Spleen (tissue), 13 donors: ENCODE measurements at places on chromosomes 12 and 14. TPM values are rescaled to one million over a fixed set of nuclear protein-coding genes. Genes with fewer than 3 reads are reported as not detected.

DNA sequence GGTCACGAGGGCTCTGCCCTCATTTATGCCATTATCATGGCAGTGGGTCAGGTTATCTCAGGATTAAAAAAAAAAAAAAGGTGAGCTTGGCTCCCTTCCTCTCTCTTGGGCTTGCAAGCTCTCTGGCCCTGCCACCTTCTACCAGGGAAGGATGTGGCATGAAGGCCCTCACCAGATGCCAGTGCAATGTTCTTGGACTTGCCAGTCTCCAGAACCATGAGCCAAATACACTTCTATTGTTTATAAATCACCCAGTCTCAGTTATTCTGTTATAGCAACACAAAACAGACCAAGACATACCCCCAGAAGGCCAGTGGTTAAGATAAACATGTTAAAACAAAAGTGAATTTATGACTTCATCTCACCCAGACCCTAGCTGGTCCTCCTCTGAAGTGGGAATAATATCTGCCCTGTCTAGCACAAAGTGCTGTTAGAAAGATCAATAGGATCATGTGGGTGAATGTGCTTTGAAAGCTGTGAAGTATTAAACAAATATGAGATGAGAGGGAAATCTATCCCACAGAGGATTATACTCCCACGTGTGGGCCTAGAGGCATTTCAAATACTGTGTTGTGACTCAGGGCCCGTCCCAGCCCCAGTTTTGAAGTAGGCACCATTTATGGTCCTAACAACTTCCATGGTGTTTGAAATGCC, 88.6 kb downstream of the NINJ2 start:
- H3K27ac ChIP-seq, result no peak overlapping the region
- H3K27me3 ChIP-seq, result no peaks in the 10 kb centered on the region

GRCh38 chr12:106048676-106049075, 90.1 kb downstream of the NUAK1 start:
- no peak overlapping the region for H3K27ac ChIP-seq
- no peaks in the 10 kb centered on the region for H3K27me3 ChIP-seq
- DNase-seq, result no peak
- H3K36me3 ChIP-seq, result no peaks in the 10 kb centered on the region
- H3K4me1 ChIP-seq, result no peaks in the 10 kb centered on the region
- no peak overlapping the region for H3K4me3 ChIP-seq

DNA sequence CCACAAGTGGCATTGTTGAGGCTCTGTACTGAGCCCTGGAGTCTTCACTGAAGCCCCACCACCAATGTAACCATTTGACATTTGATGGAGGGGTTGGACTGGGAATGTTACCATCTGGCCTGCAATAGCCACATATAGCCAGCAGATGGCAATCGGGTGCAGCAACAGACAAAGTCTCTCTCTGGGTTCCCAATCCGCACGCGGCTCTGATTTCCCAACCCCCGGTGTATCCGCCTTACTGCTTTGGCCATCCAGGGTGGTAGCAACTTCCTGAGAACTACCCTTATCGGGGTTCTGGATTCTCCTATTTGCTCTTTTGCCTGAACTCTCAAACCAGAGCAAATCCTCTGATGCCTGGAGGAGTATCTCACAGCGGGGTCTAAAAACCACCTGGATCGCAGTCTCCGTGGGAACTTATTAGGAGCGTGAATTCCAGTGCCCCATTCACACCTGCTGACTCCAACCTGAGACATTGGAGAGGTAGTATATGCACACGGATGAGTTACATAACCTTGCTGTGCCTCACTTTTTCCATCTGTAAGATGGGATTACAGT, 14.2 kb downstream of the VRTN start:
- peaks cover 4% of the 10 kb centered on the region for H3K4me1 ChIP-seq
- H3K27me3 ChIP-seq, result no peaks in the 10 kb centered on the region
- H3K36me3 ChIP-seq, result no peaks in the 10 kb centered on the region
- no peak overlapping the region for H3K4me3 ChIP-seq

- H3K27me3 ChIP-seq, result no peaks in the 10 kb centered on the region
- DNase-seq, result no peak
- H3K4me3 ChIP-seq, result no peak overlapping the region
- no peaks in the 10 kb centered on the region for H3K4me1 ChIP-seq
Observed at GRCh38 chr12:83016218-83016835, 329.6 kb downstream of the TMTC2 start.

GRCh38 chr12:52615912-52616311, 2.4 kb downstream of the KRT73 start:
- H3K36me3 ChIP-seq, result no peaks in the 10 kb centered on the region
- no peak for DNase-seq
- no peaks in the 10 kb centered on the region for H3K27me3 ChIP-seq

- DNase-seq, result no peak
- H3K4me3 ChIP-seq, result peak overlapping the region; percentile 90
- H3K4me1 ChIP-seq, result peaks cover 28% of the 10 kb centered on the region
Observed at GRCh38 chr14:21509432-21510143, 1.6 kb downstream of the METTL3 start.

DNA sequence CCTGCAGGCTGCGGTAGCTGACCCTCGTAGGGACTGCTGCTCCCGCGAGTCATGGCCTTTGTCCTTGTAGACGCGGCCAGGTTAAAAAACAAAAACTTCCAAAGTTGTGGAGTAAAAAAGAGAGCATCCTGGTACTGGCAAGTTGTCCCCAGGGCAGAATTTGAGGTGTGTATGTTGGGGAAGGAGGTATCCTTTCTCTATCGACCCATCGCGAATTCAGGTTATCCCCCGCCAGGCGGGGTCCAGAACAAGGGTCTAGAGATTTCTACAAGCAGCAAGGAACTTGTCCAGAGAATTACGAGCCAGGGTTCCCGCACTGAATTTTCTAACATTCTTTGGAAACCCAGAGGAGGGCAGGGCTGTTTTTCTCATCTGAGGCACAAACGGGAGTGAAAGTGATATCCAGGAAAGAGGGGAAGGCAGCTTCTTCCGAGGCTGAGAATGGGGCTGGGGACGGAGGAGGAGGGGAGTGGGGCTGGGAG, 16.3 kb downstream of the TBX3 start:
- H3K4me3 ChIP-seq, result peak overlapping the region; percentile 28
- peaks cover 20% of the 10 kb centered on the region for H3K4me1 ChIP-seq
- no peak overlapping the region for H3K27ac ChIP-seq
- no peaks in the 10 kb centered on the region for H3K36me3 ChIP-seq
- DNase-seq, result no peak

DNA sequence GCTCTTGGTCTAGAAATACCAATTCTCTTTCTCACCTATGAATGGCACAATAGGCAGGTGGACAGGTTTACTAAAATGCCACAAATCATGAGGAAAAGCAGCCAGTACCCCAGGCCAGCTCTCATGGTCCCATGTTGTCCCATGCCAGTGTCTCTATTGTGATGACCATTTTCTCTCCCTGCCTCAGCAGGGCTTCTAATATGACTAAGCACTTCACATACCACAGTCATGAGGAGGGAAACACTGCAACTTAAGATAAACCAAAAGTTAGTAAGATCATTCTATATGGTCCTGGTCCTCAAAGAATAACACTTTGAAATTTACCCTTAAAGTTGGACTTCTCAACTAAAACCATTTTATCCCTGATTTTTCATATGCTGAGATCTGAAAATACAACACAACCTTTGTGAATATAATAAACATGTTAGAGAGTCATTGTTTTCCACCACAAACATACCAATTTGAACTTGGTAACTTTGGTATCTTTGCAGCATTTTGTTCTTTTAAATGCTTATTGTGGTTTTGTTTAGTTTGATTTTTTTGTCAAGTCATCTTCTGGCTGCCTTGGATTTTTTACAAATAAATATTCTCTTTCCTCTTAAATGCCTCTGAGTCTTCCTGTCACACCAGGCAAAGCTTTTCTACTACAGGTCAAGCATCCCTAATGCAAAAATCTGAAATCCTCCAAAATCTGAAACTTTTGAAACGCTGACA, 3.6 kb downstream of the TTC5 start:
- no peak for DNase-seq
- no peak overlapping the region for H3K4me3 ChIP-seq
- H3K27ac ChIP-seq, result no peak overlapping the region
- peaks cover 15% of the 10 kb centered on the region for H3K4me1 ChIP-seq
- peaks cover 48% of the 10 kb centered on the region for H3K36me3 ChIP-seq

DNA sequence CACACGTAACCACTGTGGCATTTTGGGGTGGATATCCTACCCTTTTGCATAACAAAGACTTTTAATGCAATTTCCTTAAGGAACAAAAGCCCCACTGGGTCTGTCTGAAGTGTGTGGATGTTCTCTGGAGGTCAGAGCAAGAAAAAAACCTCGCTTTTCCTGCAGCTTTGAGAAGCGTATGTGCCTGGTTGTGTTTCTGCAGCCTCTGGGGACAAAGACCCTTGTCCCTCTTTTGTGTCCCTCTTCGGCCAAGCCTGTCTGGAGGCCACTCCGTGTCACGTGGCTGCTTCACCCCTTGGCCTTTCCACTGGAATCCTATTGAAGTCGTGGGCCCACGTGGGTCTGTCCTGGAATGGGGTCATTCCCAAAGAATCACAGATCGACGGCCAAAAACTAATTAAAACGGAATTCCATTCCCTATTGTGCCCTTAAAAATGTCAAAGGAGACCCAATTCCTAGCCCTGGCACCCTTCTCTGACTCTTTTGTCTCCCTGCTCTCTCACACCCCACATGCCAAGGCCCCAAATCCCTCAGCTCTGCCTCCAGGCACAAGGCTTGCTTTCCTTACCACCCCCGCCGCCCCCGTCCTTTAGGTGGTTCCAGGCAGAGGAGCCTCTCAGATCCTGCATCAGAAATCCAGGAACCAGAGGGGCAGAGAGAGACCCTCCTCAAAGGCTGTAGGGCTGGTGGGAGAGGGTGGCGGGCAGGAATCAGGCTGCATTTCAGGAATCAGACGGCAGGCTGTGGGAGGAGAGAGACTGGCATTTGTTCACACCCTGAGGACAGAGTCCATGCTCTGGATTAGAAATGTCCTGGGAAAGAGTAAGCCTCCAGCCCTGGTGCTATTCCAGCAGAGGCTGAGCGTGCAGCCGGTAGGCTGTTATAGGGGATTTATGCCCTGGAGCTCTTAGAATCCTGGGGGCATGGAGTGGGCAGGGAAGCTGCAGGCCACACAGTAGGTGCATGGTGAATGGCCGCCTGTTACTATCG, 12.6 kb upstream of the CYP46A1 start:
- H3K4me1 ChIP-seq, result no peaks in the 10 kb centered on the region
- H3K27me3 ChIP-seq, result no peaks in the 10 kb centered on the region
- no peak overlapping the region for H3K4me3 ChIP-seq
- peak; percentile 40 for DNase-seq
- H3K27ac ChIP-seq, result no peak overlapping the region

DNA sequence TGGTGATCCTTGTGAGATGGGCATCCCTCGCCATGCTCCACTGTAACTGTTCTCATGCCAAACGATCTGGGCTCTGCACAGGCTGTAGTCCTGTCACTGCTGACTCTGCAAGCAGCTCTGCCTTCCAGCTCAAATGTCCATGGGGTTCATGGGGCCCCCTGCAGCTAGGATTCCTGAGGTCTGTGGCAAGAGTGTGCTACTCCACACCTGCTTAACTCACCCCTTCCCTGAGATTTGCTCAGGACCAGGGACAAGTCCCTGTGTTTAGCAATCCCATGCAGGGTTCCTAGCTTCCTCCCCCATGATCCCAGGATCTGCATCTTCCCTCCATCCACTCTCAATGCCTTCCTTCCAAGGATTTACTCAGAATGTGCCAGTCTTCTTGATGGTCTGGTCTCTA, 241.0 kb downstream of the ASCL1 start:
- no peaks in the 10 kb centered on the region for H3K36me3 ChIP-seq
- no peaks in the 10 kb centered on the region for H3K4me1 ChIP-seq
- no peak overlapping the region for H3K4me3 ChIP-seq
- no peak overlapping the region for H3K27ac ChIP-seq

DNA sequence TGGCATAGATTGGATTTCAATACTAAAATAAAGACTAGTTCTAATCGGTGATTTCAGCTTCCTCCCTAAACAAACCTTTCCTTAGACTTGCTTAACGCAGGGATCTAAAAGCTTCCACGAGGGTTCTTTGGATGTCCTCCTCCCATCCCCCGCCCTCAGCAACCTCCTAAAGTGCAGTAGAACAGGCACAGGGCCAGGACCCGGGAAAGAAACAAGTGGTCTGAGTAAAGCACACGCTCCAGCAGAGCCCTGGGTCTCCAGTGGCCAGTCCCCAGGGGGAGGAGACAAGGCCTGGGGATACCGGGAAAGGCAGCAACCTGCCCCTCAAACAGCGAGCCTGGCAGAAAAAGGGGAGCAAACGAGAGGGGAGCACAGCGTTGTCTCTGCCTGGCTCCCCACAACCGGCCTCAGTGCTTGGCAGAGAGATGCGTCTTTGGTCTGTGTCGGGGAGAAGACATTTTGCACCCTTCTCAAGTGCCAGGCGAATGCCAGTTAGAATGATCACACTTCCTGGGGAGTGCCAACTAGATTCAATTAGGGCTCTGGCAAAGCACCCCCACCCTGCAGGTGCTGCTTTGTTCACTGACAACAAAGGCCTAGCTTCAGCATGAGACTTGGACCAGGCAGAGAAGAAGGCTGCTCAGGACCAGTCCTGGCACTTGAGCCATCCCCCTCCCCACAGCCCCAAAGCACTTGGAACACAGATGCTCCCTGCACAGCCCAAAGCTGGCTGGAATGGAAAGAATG, 17.1 kb upstream of the SLC6A12 start:
- no peak overlapping the region for H3K27ac ChIP-seq
- no peak for DNase-seq
- no peaks in the 10 kb centered on the region for H3K36me3 ChIP-seq
- H3K4me1 ChIP-seq, result no peaks in the 10 kb centered on the region
- no peaks in the 10 kb centered on the region for H3K27me3 ChIP-seq
- H3K4me3 ChIP-seq, result no peak overlapping the region

DNA sequence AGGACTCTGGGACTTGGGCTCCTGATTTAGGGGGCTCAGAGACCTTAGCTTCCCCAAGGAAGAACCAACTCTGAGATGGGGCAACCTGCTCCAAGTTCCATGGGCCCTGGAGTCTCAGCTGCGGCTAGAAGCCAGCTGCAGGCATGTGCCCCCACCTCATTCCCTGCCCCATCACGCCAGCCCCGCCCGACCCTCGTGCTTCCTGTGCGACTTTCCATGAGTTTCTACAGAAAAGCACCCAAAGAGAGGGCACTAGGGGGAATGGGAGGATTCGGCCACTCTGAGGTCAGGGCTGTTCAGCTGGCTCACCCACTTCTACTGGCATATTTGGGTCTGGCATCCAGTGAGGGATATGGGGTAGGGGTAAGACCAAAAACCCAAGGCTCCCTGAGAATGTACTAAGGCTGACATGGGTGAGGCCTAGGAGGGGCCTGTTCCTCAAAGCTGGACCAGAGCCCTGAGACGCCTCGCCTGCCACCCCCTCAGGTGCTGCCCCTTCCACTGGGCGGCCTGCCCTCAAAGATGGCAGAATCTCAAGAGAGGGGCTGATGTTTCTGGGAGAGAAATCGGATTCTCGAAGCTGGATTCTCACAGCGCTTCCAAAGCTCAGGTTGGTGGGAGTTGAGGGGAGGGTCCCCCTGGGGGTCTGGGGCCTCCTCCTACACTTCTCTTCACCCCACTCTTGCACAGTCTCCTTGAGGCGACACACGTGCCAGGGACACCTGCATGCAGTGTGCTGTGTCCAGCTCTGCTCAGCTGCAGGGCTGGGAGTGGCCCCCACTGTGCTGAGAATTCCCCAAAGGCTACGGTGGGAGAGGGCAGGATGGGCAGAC, 22.1 kb downstream of the FAIM2 start:
- H3K4me3 ChIP-seq, result no peak overlapping the region
- no peaks in the 10 kb centered on the region for H3K36me3 ChIP-seq
- H3K27me3 ChIP-seq, result peaks cover 3% of the 10 kb centered on the region
- DNase-seq, result peak; percentile 35
- no peaks in the 10 kb centered on the region for H3K4me1 ChIP-seq

Gene C14orf180
- total RNA-seq, result not detected

Gene ALKBH1
- total RNA-seq, result 16.0 TPM
